ENCODE measurements at places on chromosomes 6 and 20. TPM values are rescaled to one million over a fixed set of nuclear protein-coding genes. Genes with fewer than 3 reads are reported as not detected.

DNA sequence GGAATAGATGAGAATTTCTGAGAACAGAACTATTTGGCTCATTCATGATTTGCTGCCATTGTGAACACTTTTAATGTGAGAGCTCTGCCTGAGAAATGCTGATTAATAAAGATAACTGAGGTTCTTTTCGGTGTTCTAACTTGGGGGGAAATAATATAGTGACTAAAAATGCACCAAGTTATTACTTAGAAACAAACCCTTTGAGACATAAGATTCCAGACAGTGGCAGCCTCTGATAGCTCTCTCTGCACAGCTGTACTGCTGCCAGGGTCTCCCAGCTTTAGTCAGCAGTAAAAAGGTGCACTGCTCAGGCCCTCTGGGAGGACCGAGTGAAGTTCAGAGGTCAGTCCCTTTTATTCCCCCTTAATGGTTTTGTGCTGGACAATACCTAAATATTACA is 2.5 kb upstream of the PRDM1 start:
- DNase-seq = no peak

DNA sequence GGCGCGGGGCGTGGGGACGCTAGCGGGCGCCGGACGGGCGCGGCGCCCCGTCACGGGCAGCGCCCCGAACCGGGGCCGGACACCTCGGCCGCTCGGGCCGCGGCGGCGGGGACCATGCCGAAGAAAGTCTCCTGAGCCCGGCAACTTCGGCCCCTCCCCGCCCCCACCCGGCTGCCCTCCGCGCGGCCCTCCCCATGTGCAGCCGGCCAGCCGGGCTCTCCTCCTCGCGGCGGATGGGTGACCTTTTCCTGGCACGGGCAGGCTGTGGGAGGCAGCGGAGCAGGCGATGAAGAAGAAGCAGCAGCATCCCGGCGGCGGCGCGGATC is 278 bp downstream of the UST start:
- DNase-seq = peak; percentile 65

DNA sequence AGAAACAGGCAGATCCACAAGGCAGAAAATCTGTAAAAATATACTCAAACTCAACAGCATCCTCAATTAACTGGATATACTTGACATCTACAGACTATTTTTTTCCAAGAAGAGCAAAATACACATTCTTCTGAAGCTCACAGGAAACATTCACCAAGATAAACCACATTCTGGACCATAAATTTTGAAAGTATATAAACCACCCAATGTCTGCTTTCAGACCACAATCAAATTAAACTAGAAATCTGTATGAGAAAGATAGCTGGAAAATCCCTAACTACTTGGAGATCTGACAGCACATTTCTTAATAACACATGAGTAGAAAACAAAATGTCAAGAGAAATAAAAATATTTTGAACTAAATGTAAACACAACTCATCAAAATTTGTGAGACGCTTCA is 195.5 kb downstream of the ERMARD start:
- no peak for DNase-seq

DNA sequence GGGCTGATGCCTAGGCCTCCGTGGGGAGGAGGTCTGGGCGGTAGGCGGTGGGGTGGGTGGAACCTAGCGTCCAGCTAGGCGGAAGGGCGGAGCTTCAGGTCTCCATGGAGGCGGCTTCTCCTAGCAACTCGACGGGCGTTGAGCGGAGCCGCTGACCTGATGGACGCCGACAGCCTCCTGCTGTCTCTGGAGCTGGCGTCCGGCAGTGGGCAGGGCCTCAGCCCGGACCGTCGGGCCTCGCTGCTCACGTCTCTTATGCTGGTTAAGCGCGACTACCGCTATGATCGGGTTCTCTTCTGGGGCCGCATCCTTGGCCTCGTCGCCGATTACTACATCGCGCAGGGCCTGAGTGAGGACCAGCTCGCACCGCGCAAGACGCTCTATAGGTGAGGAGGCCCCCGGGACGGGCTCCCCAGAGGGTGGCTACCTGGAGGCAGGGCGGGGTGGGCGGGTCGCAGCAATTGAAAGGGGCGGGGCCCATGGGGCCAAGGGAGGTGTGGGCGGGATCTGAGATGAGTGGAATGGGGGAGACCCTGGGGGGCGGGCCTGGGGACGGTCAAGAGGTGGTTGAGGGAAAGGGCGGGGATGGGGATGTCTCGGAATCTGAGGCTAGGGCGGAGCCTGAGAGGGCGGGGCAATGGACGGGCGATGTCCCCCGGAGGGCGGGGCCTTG is at the start of gene RSPH9:
TSS of gene RSPH9 (plus strand) at position 97 of the 673 bp plus-strand sequence. CDS start at position 160, 63 bp downstream.
- peak; percentile 34 for DNase-seq

DNA sequence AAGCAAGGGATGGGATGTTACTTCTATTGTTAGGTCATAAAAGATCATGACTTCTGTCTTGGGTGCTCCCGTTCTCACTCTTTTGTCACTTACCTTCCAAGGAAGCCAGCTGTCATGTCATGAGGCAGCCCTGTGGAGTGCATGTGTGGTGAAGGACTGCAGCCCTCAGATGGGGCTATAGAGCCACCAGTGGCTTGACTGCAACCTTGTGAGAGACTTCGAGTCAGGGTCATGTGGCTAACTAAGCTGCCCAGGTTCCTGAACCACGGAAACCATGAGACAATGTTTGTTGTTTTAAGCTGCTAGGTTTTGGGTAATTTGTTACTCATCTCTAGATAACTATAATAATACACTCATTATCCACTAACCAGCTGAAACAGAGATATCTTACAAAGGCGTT is 477.1 kb downstream of the BTBD3 start:
- peak; percentile 8 for DNase-seq

Gene TFAP2B
- not detected for total RNA-seq

Gene TREM1
- total RNA-seq = not detected
